MG63 (cell line): ENCODE measurements at places on chromosomes 3 and 15. TPM values are rescaled to one million over a fixed set of nuclear protein-coding genes. Genes with fewer than 3 reads are reported as not detected.
A peak's percentile ranks its signal among the peaks of the same experiment; 100 is the strongest.

MKRN3 gene
- 4.8 and 12.4 TPM in 2 replicates for total RNA-seq

DNA sequence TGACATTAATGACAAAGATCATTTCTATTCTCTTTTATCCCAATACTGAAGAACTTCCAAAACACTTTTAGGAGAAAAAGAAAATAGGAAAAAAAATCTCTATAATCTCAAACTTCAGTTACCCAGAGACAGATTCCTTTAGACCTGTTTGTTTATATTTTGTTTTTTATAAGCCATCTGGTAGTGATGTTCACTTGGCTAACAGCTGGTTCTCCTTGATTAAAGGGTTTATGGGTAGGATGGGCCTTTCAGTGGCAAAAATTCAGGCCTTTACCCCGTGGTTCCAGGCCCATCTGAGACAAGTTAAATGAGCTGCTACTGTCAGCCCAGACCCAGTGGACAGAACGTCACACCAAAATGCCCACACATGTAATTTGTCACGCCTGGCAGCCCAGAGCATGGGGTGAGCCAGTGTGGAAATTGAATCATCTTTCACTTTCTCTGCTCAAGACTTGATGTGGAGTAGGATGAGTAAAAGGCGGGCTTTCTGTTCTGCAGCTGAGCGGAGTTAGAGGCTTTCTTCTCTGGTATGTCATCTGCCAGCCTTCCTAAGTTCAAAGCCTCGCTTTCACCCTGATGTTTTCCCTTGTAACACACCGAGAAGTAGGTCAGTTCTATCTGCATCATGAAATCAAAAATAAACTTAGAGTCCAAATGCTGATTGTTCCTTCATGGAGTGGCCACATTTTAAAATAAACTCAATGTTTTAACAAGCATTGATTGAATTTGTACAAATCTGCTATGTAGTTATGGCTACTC is 62.5 kb upstream of the SKOR1 start:
- DNase-seq: no peak

SLC6A1 gene
- total RNA-seq: not detected in 2 replicates

DNA sequence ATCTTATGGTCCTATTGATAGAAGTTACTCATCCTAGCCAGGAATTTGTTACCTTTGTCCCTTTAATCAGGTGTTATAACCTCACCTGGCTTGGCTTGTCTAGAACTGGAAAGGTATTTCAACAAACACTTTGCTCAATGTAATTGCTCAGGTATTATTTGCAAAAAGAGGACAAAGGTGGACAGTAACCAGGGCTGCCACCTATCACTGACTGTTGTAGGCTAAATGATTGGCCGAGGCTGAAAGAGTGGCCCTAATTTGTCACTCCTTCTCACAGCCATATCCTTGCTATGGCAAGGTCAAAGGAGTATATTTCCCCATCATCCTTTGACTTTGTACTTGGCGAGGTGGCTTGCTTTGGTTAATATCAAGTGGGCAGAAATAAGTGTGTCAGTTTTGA is 2.7 kb upstream of the SELENOS start:
- DNase-seq: no peak

DNA sequence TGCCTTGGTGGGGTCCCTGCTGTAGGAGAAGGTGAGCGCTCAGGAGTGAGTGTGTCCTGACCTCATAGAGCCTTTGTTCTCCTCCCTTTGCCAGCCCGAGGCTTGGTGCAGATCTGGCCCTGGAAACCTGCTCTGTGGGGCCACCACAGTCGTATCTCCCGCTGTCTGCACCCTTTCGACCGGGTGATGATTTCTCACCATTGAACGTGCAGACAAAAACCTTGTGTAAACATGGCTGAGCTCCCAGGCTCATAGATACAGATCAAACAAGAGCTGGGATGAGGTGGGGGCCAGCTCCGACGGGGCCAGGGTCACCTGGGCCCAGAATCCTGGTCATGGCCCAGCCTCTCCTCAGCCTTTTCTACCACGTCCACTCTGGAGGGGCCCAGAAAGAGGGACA is 34.6 kb upstream of the ESYT3 start:
- no peak for DNase-seq

GRCh38 chr3:72437661-72438406 is 410.4 kb downstream of the SHQ1 start:
- DNase-seq: no peak

GRCh38 chr3:166531730-166532129 is 694.5 kb upstream of the BCHE start:
- no peak for DNase-seq

- DNase-seq: peak; percentile 89
Observed at GRCh38 chr3:123653221-123653682, 68.4 kb upstream of the HACD2 start.

TNFAIP8L3 gene
- 2.4 and 4.8 TPM in 2 replicates for total RNA-seq

GRCh38 chr15:65289261-65289854 is 2.7 kb upstream of the PARP16 start:
- DNase-seq: no peak

GRCh38 chr3:186097663-186098451 is 11.0 kb downstream of the ETV5 start:
- peak; percentile 80 for DNase-seq

NFKBIZ gene
- total RNA-seq: 7.4 and 19.1 TPM in 2 replicates

GRAMD1C gene
- 1.8 and 2.5 TPM in 2 replicates for total RNA-seq

CLDN18 gene
- not detected in 2 replicates for total RNA-seq

DNA sequence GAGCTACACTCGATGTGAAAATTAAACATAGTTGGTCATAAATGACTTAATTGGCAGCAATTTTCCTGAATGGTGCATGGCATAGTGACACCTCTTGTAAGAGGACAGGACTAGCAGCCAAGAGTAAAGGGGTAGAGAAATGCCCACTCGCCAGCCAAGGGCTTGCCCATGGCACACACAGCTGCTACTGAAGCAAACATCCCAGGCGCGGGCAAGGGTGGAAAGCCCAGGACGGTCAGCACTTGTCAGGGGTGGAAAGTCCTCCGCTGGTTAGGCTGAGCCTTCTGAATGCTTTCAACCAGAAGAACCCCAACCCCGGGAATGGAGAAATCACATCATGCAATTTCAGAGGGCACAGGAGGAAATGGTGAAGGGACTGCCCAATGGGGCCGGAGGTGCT is 31.6 kb downstream of the BDH1 start:
- no peak for DNase-seq

NOX5 gene
- not detected in 2 replicates for total RNA-seq

DNA sequence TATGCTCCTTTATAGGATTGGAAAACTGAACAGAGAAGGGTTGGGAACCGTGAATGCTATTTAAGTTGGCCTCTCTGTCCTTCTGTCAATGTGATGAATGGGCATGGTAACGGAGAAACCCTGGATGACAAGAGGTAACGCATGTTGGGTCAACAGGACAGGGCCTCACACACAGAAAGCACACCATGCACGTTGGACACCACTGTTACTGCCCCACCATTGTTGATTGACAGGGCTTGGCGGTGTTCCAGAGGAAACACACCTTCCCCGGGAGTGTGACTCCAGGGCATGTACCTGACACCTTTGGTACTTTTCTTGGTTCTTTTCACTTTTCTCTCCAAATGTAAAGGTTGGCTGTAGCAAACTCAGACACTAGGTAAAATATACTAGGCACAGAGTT is 548.5 kb downstream of the OCA2 start:
- no peak for DNase-seq

ABTB1 gene
- total RNA-seq: 16.0 and 21.0 TPM in 2 replicates

SEMA7A gene
- total RNA-seq: 10.5 and 12.0 TPM in 2 replicates

HYAL2 gene
- 15.5 and 30.7 TPM in 2 replicates for total RNA-seq

ULK3 gene
- total RNA-seq: 14.5 and 19.5 TPM in 2 replicates
